ENCODE measurements at places on chromosomes 12 and 14.

DNA sequence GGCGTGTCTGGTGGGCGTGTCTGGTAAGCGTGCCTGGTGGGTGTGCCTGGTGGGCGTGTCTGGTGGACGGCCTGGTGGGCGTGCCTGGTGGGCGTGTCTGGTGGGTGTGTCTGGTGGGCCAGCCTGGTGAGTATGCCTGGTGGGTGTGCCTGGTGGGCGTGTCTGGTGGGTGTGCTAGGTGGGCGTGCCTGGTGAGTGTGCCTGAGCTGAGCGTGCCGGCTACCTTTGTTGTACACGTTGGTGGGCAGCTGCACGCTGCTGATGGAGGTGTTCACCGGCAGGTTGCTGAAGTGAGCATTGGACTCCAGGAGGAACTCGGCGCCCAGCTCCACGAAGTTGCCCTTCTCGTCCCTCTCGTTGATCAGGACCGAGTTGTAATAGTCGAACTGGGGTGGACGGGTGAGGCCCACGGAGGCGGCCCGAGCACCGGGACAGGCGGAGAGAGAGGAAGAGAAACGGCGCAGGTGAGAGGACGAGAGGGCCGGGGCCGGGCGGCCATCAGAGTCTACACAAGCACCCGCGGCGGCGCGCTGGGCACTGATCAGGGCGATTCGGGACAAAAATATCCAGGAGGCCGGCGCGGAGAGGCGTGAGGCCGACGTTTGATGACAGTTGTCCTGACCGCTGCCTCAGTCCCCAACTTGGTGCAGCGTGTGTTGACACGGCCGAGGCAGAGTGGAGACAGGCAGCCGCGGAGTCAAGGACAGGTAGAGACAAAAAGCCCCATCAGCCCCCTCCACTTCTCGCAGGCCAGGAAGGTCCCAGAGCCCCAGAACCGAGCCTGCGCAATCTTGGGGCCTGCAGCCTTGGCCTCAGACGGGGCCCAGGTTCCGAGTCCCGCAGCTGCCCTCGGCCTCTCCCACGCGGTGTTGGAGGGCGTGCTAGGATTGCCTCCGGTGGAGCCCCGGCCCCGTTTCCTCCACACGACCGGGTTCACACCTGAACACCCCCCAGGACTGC, 10.5 kb downstream of the CACNA2D4 start:
- peak; percentile 49 for DNase-seq

- DNase-seq, result no peak
Observed at GRCh38 chr12:80192087-80192486, 92.8 kb downstream of the OTOGL start.

GRCh38 chr14:101241807-101242278, 319.5 kb upstream of the DIO3 start:
- DNase-seq, result no peak

DNA sequence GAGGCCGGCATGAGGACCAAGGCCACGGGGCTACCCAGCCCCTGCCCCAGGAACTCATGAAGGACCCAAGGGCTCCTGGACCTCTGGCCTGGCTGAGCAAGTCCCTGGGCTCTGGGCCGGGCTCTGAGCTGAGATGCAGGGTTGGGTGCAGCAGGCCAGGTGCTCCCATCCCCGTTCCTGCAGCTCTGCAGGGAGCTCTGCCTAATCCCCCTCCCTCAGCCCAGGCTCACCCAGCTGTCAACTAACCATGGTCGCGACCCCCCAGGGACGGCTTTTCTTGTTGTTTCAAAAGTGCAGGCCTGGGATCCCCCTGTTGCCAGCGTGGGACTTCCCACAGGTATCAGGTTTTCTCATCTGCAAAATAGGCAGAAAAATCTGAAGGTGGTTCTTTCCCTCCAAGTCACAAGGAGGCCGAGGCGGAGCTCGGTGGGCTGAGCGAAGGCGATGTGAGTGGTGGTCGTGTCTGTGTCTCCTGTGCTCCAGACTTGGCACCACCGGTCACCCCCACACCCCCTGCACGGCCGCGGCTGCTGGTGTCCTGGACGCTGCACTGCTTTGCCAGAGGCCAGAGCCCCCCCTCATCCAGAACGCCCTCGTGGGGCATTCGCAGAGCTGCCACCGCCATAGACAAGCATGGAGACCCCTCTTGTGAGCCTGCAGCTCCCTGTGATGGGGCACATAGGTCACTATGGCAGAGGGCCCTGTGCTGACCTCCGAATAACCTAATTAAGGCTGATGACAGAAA, 22.5 kb upstream of the GALNT9 start:
- DNase-seq, result no peak

All from transverse colon (tissue), 4 donors.